ENCODE measurements at places on chromosomes 12 and 14. TPM values are rescaled to one million over a fixed set of nuclear protein-coding genes. Genes with fewer than 3 reads are reported as not detected.

Gene DNAJC22
- not detected for total RNA-seq

Gene SPTB
- total RNA-seq: not detected

DNA sequence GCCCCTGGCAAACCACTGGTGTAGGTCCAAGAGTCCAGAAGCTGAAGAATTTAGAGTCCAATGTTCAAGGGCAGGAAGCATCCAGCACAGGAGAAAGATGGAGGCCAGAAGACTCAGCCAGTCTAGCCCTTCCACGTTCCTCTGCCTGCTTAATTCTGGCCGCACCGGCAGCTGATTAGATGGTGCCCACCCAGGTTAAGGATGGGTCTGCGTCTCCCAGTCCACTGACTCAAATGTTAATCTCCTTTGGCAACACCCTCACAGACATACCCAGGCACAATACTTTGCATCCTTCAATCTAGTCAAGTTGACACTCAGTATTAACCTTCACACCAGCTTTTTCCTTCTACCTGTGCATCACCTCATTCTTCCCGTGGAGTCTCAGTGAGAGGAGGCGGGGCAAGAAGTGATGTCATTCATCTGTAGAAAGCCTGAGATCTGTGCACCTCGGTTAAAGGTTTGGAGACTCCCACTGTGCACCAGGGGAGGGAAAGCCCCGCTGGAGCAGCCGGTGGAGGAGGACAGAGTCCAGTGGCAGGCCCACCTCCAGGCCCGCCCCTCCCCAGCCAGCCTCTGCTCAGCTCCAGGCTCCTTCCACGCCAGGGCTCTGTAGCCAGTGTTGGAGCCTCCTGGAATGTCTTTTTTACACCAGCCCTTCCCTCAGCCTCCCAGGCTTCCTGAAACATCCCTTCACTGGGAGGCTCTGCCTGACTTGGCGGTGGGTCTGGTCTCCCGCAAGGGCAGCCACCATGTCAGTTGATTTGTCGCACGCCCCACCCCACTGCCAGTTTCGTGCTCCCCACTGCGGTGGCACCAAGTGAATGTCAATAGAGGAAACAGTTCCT, 80.1 kb upstream of the DYNC1H1 start:
- DNase-seq: no peak

DNA sequence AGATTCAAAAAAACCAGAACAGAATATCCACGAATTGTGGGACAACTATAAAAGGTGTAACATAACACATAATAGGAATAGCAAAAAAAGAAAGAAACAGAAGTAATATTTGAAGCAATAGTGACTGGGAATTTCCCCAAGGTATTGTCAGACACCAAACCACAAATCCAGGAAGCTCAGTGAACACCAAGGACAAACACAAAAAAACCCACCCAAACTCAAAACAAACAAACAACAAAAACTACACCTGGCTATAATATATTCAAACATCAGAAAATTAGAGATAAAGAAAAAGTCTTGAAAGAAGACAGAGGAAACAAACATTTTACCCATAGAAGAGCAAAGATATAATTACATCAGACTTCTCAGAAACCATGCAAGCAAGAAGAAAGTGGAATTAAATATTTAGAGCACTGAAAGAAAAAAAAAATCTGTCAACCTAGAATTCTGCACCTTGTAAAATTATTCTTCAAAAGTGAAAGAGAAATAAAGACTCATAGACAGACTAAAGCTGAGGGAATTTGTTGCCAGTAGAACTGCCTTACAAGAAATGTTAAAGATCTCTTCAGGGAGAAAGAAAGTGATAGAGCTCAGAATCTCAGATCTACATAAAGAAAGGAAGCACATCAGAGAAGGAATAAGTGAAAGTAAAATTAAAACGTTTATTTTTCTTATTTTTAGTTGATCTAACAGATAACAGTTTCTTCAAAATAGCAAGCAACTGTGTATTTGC, 12.1 kb upstream of the HMGA2 start:
- no peak for DNase-seq

Gene POTEG
- not detected for total RNA-seq

DNA sequence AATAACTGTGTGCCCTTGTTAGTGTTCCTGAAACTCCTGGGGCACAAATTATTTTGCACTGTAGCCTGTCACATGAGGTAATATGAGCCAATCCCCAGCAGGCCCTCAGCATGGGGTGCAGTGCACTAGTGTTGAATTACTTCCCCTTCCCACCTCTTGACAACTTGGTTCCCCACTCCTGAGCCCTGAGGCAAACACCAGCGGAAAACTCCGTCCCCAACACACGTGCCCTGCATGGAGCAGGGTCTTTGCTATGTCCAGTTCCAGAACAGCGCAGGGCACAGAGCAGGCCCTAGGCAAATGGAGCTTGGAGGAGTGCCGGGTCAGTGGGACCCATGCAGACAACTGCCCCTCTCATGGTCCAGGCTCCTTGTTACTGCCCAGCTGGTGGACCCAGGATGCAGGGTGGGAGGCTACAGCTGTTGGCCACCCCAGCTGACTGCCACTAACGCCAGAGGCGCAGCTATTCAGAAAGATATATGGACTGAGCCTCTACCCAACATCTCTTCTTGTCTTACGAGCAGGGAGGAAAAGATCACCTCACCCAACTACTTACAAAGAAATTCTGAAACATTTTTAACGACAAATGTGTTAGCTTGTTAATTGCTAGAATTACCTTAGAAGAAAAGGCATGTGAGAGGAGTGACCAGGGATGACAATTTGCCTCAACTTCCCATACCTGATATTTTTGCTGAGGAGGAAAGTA, 71.6 kb downstream of the NT5DC3 start:
- DNase-seq: no peak

DNA sequence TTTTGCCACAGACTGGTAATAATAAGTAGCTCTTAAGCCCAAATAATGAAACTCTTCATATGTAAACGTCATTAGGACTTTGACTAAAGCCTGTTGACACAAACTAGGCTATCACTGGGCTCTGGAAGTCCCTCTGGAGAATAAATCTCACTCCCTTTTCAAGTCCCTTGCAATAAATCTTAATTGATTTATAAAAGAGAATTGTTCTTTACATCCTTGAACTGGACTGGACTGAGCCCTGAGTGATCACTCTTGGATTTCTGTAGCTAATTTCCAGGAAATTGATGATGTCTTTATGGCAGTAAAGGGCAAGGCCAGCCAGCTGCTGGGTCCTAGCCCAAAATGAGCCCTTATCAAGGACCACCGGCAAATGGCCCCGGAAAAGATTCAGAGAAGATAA, 1162.7 kb downstream of the BCL11B start:
- DNase-seq: no peak

GRCh38 chr12:90460681-90461080, 494.3 kb downstream of the CCER1 start:
- DNase-seq: no peak

DNA sequence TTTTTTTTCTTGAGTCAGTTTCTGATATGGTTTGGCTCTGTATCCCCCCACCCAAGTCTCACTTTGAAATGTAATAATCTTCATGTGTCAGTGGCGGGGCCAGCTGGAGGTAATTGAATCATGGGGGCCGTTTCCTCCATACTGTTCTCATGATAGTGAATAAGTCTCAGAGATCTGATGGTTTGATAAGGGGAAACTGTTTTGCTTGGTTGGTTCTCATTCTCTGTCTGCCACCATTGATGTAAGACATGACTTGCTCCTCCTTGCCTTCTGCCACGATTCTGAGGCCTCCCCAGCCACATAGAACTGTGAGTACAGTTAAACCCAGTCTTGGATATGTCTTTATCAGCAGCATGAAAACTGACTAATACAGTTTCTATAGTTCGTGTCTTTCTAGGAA, 42.9 kb downstream of the WNK1 start:
- DNase-seq: no peak

DNA sequence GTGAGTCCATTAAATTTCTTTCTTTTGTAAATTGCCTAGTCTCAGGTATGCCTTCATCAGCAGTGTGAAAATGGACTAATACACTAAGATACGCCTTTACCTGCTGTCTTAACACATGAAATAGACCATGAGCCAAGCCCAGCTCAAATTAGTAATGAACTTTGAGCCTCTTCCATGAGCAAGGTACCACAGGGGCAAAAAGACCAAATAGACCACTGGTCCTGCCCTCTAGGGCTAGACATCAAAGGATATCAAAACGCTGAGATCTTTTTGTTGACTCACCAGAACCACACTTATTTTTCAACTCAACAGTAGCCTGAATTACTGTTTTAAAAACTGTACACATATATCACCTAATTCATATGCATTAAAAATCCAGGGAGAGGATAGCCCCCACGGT, 137.5 kb upstream of the NOS1 start:
- DNase-seq: no peak

DNA sequence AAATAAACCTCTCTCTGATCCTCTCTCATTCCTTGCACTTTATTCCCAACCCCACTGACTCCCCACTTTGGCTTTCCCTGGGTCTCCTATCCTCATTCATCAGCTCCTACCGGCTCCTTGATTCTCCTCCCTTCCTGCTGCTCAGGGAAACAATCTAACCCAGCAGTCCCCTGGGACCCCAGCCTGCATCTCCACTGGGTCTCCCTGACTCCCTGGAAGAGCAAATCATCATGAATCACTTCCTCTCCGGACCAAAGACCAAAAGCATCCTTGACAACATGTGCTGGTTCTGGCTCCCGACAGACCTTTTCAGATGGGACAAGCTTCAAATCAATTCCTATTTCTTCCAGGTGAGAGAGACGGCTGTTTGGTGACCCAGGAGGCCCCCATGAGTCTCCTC, 76.6 kb downstream of the HSPB8 start:
- DNase-seq: no peak

Gene CYP46A1
- 0.52 TPM for total RNA-seq

DNA sequence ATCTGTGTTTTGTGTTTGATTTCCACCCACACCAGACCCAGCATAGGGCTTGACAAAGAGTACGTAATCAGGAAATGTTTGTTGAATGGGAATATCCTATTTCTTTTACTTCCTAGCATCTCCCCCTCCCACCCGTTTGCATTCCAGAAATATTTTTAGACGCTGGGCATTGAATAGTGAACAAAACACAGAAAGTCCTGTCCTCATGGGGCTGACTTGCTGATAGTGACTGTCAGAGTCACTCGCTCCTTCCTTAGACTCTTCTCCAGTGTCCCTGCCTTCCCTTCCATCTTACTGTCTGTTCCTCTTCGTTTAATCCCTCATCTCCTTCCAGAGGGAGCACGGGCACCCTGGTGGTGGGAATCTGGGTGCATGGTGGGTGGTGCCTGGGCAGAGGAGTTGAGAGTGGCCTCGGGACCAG, 53.6 kb downstream of the SLC25A47 start:
- DNase-seq: no peak

Gene PMEL
- 8.8 TPM for total RNA-seq

DNA sequence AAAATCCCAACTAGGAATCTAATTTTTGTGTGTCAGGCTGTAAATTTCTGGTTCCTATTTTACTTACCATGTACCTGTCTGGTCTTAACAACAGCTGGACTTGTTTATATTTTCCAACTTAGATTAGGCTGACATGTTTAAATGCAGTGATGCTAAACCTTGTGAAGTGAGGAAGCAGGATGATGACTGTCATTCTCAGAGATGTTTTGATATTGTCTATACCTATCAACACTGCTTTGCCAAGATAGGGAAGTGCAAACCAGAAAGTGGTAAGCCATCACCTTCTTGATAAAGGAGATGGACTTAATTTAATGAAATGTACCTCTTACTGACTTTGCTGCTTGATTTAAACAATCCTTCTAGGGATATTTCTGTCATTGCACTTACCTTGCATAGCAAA, 2.1 kb downstream of the BICD1 start:
- peak; percentile 66 for DNase-seq

Gene TMEM132D
- not detected for total RNA-seq

Gene MYO1H
- total RNA-seq: not detected

DNA sequence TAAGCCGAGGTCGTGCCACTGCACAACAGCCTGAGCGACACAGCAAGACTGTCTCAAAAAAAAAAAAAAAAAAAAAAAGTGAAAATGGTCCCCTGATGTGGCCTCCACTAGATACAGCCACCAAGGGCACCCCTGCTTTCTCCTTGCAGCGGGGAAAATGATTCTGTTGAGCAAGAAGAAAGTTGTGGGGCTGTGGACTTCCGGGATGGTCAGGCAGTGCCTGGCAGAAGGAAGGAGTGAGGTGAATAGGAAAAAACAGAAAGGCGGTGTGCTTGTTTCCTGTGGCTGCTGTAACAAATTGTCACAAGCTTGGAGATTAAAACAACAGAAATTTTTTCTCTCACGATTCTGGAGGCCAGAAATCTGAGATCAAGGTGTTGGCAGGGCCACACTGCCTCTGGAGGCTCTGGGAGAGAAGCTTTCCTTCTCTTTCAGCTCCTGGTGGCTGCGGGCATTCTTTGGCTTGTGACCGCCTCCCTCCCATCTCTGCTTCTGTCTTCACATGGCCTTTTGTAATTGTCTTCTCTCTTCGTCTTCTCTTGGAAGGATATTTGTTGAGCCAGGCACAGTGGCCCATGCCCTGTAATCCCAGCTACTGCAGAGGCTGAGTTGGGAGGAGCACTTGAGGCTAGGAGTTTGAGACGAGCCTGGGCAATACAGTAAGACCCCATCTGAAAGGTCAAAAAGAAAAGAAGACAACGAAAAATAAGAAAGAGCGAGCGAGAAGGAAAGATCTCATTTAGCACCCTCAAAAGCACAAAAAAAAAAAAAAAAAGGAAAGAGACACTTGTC, 116.6 kb upstream of the MED13L start:
- DNase-seq: no peak

Gene KRT74
- not detected for total RNA-seq

DNA sequence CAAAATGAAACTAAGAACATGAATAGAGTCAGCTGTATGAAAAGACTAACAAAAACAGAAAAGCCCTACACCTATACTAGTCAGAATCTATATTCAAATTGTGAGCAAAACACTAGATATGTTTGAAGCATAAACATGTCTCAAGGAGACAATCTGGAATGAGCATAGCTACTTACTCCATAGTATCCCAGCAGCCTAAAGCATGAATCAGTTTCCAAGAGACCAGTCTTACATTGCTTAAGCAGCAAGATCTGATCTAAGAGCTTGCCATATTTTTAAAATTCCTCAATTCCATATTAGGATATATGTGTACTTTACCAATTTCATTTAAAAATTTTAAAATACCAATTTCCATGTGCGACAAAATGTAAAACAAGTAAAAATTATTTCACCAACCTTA, 7.7 kb downstream of the CAPS2 start:
- no peak for DNase-seq

Gene KCNA5
- not detected for total RNA-seq

- DNase-seq: no peak
Measured at GRCh38 chr12:89414851-89415250, 62.5 kb upstream of the DUSP6 start.

Gene FOXN4
- not detected for total RNA-seq

DNA sequence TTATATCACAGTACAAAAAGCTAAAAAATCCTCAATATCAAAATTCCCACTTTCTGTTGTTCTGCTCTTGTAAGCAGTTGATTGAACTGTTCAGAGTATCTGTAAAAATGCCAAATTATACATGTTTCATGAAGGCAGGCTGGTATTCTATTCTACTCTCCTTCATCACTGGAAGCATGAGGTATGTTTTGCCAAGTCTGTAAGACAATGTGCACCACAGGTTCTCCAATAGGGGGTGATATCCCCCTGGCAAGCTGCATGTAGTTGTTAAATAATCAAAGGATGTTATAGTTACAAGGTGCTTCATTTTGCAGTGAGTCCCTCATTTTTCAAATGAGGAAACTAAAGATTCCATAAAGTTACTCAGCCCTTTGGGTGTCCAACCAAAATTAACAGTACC, 15.1 kb upstream of the NEK9 start:
- peak; percentile 70 for DNase-seq

Gene PTPRO
- total RNA-seq: 0.11 TPM

GRCh38 chr12:63042646-63043045, 107.7 kb upstream of the PPM1H start:
- no peak for DNase-seq
